NCI-H187 treated with DMSO at 0.1 percent for 48 hours (cell line): ENCODE measurements at places on chromosomes 1 and 21.
A peak's percentile ranks its signal among the peaks of the same experiment; 100 is the strongest.

- no peak for DNase-seq
Observed at GRCh38 chr1:100612540-100612939, 74.6 kb downstream of the GPR88 start.

DNA sequence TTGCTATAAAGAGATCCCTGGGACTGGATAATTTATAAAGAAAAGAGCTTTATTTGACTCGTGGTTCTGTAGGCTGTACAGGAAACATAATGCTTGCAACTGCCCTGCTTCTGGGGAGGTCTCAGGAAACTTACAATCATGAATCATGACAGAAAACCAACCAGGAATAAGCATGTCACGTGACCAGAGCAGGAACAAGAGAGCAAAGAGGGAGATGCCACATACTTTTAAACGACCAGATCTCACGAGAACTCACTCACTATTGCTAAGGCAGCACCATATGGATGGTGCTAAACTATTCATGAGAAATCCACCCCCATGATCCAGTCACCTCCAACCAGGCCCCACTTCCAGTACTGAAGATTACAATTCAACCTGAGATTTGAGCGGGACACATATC, 49.8 kb upstream of the RCC1 start:
- no peak for DNase-seq

DNA sequence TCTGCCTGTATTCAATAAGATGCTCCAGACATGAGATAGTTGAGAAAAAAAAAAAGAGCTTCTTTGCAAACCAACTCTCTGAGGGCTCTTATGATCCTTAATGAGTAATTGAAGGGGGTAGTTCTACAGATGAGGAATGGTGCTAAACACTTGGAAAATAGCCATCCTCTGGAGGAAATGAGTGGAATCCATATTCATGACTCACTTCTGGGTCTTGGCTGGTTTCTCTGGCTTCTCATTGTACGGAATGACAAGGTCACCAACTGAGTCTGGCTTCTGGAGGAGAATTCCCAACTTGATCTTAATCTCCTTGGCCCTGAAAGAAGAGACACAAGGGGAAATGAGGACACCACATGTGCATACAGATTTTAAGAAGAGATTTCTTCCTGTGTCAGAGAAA, 34.7 kb downstream of the RGS5 start:
- no peak for DNase-seq

GRCh38 chr1:230573658-230574057, 68.6 kb upstream of the COG2 start:
- DNase-seq = no peak

- DNase-seq = no peak
Observed at GRCh38 chr1:61368876-61369275, 286.5 kb downstream of the NFIA start.

- DNase-seq = no peak
Observed at GRCh38 chr1:190207733-190208132, 269.9 kb downstream of the BRINP3 start.

DNA sequence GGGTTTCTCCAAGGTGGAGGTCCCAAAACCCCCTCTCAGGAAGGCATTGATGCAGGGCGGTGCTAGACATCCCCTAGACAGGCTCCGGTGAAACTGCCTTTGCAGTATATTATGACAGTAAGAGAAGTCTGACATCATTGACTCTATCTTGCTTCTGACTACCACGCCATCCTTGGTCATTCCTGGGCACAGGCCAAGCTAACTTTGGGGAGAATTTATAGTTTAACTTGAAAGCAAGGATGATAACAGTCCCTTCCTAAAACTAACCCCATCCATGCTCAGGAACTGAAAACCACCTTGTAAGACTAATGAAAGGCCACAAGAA, 30.3 kb downstream of the RSPH1 start:
- DNase-seq = no peak

DNA sequence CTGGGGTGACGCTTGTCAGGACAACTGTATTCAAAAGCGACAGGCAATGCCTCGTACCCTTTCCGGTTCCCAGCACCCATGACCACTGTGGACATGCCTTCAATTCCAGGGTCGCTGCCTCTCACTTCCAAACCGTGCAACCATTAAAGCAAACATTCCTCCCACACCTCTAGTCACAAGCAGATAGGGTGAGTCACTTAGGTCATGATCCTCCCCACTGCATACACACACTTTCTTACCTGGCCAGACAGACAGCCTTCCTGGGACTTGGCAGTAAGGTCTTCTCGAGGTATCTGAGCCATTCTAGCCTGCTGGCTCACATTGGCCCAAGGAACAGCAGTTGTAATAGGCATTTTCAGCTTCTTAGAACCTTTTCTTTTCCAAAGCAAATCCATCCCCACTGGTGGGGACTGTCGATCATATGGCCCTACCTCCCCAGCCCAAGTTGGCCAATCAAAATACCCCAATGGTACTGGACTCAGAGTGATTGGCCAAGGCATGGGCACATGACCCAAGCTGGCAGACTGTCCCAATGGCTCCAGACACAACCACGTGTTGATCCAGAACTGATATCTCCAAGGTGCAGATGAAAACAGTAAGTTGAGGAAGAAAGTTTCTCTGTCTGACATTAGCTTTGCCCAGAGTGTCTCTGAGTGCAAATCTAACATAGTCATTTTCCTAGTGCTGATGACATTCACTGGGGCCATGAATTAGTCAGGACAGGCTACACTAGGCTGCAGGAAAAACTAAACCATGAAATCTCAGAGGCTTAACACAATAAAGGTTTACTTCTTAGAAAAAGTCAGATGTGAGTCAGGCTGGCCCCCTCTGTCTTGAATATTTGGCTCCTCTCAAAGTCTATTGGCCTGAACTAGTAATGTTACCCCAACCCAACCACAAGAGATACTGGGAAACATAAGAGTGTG, 113.8 kb downstream of the RRAGC start:
- DNase-seq = no peak

- DNase-seq = no peak
Observed at GRCh38 chr1:6130036-6130435, 50.1 kb downstream of the CHD5 start.

DNA sequence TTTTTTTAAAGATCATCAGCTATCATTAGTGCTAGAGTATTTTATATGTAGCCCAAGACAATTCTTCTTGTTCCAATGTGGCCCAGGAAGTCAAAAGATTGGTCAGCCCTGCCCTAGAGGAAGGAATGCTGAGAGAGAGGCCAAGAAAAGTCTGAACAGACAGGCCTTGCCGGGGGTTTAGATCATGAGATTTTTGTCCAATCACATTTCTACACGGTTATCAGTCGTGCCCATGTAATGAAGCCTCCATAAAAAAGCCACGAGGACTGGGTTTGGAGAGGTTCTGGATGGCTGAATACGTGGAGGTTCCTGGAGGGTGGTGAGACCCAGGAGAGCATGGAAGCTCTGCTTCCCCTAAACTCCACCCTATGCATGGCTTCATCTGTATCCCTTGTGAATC, 24.3 kb upstream of the ENO1 start:
- no peak for DNase-seq

GRCh38 chr1:172719694-172720138, 60.8 kb downstream of the FASLG start:
- DNase-seq = no peak

DNA sequence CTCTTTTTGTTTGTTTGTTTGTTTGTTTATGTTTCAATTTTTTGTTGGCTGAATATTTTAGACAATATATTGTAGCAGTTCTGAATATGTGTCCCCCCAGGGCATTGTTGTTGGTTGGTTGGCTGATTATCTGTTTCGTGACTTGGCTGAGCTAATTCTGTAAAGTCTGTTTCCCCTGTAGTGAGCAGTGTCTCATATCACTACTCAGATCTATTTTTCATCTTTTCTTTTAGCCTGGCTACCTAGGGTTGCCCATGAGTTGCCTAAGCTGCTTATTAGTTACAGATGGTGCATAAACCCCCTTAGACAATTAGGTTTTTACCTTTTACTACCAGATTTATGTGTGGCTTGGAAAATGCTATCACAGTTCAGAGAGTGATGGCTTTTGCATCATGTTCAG, 32.3 kb downstream of the CFAP57 start:
- no peak for DNase-seq

GRCh38 chr1:201349092-201349491, 28.4 kb downstream of the TNNT2 start:
- no peak for DNase-seq

GRCh38 chr1:60911966-60912697, 170.2 kb upstream of the NFIA start:
- DNase-seq = peak; percentile 42

DNA sequence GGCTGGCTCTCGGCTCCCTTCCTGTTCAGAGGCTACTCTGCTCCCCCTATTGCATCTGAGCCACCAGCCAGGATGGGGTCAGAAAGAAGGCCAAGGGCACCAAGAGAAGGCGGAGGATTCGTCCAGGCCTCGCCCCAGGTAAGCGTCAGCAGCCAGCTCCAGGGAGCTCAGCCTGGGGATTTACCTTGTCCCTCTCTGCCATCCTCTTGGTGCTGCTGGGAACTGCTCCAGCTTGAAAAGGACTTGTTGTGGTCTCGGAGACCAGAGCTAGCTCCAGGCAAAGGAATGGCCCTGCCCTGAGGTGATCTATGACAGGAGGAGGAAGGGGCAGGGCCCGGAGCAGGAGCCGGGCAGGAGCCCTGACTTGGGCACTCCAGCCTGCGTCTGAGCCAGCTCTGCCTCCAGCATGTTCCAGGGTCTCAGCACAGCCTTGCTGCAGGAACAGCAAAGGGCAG, 113.7 kb upstream of the IFFO2 start:
- DNase-seq = no peak

GRCh38 chr1:8570465-8570864, 247.0 kb downstream of the RERE start:
- DNase-seq = no peak

- no peak for DNase-seq
Observed at GRCh38 chr1:13697738-13698137, 2.2 kb upstream of the PRDM2 start.

- DNase-seq = no peak
Observed at GRCh38 chr1:186717286-186717685, 37.1 kb upstream of the PTGS2 start.

GRCh38 chr1:156160000-156160742, 6.8 kb downstream of the SEMA4A start:
- no peak for DNase-seq

DNA sequence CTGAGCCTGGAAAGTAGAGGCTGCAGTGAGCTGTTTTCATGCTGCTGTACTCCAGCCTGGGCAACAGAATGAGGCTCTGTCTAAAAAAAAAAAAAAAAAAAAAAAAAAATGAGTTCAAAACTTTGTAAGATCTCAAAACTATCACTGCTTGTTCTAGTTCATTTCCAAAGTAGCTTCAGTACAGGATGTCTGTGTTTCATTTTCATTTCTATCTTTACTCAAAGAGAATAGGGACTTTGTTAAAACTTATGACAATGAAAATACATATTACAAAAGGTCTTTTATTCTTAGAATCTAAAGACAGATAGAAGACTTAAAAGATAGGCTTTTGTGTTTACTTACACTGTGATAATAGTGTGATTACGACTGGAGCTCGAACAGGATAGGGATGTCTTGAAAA, 709.7 kb downstream of the ADGRL2 start:
- no peak for DNase-seq

GRCh38 chr1:237927198-237927597, 36.5 kb upstream of the ZP4 start:
- no peak for DNase-seq

DNA sequence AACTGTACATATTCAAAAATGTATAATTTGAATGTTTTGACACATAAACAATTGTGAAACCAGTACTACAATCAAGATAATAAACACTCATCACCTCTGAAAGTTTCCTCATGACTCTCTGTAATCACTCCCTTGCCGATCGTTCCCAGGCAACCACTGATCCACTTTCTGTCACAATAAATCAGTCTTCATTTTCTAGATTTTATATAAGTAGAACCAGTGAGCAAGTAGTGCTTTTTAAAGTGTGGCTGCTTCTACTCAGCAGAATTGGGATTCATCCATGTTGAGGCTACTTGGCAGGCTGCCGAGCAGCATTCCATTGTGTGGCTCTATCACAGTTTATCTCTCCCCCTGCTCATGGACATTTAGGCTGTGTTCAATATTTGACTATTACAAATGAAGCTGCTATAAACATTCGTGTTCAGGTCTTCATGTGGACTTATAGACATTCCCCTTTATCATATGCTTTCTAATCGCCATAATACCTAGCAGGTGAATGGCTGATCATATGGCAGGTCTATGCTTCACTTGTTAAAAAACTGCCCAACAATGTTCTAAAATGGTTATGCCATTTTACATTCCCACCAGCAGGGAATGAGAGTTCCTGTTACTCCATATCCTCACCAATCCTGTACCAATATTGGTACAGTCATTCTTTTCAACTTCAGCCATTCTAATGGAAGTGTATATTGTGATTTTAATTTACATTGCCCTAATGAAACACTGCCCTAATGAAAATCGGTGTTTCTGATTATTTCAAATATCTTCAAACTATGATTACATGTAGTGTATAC, 20.5 kb downstream of the TEX38 start:
- no peak for DNase-seq

DNA sequence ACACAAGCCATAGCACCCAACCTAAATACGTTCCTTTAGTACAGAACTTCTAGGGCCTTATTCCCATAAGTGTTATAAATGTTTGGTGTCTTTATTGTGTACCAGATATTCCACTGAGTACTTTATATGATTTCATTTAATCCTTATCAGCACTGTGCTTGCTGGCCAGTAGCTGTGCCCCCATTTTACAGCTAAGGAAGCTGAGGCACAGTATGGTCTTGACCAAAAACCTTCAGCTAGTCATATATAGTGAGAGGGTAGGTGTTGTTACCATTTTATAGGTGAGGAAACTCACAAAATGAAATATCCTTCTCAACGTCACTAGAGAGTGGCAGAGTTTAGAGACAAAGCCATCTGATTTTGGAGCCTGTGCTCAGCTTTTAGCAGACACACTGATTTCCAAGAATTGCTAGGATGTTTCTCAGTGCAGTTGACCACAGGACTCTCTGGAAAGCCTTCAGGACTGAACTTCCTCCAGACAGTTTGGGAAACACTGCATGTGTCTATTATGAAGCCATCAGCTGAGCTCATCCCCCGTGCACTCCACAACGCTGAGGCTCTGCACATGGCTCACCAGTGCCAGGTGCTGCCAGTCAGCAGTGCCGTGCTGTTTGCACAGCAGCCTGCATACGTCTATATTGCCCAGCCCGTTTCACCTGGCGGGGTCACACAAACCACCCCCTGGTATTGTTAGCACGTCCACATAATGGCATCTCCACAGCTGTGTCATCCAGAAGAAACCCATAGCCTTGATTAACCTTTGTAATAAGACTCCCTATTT, 15.4 kb downstream of the NPPA start:
- DNase-seq = no peak

GRCh38 chr1:170436928-170437327, 95.0 kb upstream of the GORAB start:
- no peak for DNase-seq

- no peak for DNase-seq
Observed at GRCh38 chr1:22208973-22209378, 66.1 kb upstream of the WNT4 start.
